ENCODE measurements at places on chromosomes 1 and 21. TPM values are rescaled to one million over a fixed set of nuclear protein-coding genes. Genes with fewer than 3 reads are reported as not detected.

OR2L5 gene
- total RNA-seq: not detected

OLFM3 gene
- 0.32 TPM for total RNA-seq

SPRR5 gene
- not detected for total RNA-seq

OR2T35 gene
- total RNA-seq: not detected

AKR7A3 gene
- 1.5 TPM for total RNA-seq

DHRS3 gene
- 37.6 TPM for total RNA-seq

ARTN gene
- total RNA-seq: 28.5 TPM

KCNJ9 gene
- not detected for total RNA-seq

GRCh38 chr1:159877695-159878444, 15.4 kb upstream of the VSIG8 start:
- DNase-seq: no peak
- H3K27me3 ChIP-seq: peaks cover 2% of the 10 kb centered on the region
- H3K27ac ChIP-seq: no peak overlapping the region
- no peaks in the 10 kb centered on the region for H3K4me1 ChIP-seq
- no peaks in the 10 kb centered on the region for H3K36me3 ChIP-seq
- H3K4me3 ChIP-seq: no peak overlapping the region

- no peak overlapping the region for H3K4me3 ChIP-seq
- peaks cover 11% of the 10 kb centered on the region for H3K27me3 ChIP-seq
- peaks cover 27% of the 10 kb centered on the region for H3K4me1 ChIP-seq
- no peak for DNase-seq
- peaks cover 32% of the 10 kb centered on the region for H3K36me3 ChIP-seq
- no peak overlapping the region for H3K27ac ChIP-seq
Observed at GRCh38 chr1:168261390-168261789, 19.3 kb upstream of the TBX19 start.

GRCh38 chr1:181119093-181119989, 30.8 kb downstream of the IER5 start:
- peaks cover 20% of the 10 kb centered on the region for H3K4me1 ChIP-seq
- no peak overlapping the region for H3K27ac ChIP-seq
- no peak overlapping the region for H3K4me3 ChIP-seq
- no peaks in the 10 kb centered on the region for H3K36me3 ChIP-seq
- H3K27me3 ChIP-seq: no peaks in the 10 kb centered on the region
- no peak for DNase-seq

GRCh38 chr1:203556047-203556851, 62.3 kb downstream of the OPTC start:
- peaks cover 41% of the 10 kb centered on the region for H3K4me1 ChIP-seq
- H3K27me3 ChIP-seq: no peaks in the 10 kb centered on the region
- H3K27ac ChIP-seq: peak overlapping the region; percentile 81

DNA sequence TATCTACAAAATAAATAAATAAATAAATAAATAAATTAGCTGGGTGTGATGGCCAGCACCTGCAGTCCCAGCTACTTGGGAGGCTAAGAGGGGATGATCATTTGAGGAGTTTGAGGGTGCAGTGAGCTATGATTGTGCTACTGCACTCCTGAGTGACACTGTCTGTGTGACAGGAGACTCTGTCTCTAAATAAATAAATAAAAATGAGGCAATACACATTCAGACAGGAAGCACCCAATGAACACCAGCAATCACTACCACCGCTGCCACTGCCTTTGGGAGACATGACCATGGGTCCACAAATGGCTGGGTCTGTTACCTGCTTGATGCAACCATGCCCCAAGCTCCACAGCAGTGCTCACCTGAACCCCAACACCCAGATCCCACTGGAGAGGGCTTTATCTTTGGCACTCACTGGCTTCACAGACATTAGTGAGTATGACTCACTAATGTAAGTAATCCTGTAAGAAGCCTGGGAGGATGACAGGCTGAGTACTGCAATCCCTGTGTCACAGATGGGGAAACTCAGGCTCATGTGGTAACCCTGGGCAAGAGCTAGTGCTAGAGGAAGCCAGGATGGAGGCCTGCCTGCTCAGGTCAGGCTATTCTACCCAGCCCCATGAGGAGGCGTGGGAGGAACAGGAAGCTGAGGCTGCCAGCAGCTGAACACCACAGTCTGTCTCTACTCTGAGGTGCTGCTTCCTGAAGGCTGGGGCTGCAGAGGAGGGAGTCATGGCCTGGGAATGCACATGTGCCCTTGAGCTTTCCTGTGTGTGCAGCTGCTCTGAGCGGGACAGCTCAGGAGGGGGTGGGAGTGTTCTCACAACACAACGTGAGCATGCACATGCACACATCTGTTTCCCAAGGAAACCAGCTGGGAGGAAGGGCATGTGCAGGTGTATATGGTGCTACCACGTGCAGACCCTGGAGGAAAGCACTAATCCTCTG, 43.0 kb downstream of the SLC9A1 start:
- peak overlapping the region; percentile 74 for H3K27ac ChIP-seq
- no peak for DNase-seq
- H3K27me3 ChIP-seq: no peaks in the 10 kb centered on the region
- peaks cover 7% of the 10 kb centered on the region for H3K4me1 ChIP-seq
- H3K36me3 ChIP-seq: peaks cover 2% of the 10 kb centered on the region
- no peak overlapping the region for H3K4me3 ChIP-seq

- DNase-seq: no peak
- H3K27me3 ChIP-seq: no peaks in the 10 kb centered on the region
- no peaks in the 10 kb centered on the region for H3K4me1 ChIP-seq
- peaks cover 16% of the 10 kb centered on the region for H3K36me3 ChIP-seq
- H3K4me3 ChIP-seq: no peak overlapping the region
Observed at GRCh38 chr1:185291652-185292051, 25.4 kb downstream of the IVNS1ABP start.

- peak; percentile 92 for DNase-seq
- H3K27ac ChIP-seq: no peak overlapping the region
- no peaks in the 10 kb centered on the region for H3K36me3 ChIP-seq
- no peak overlapping the region for H3K4me3 ChIP-seq
- peaks cover 24% of the 10 kb centered on the region for H3K27me3 ChIP-seq
Observed at GRCh38 chr1:156383023-156383422, 14.0 kb downstream of the RHBG start.

Data from WTC11 (cell line).